ENCODE measurements at places on chromosomes 5 and 9. TPM values are rescaled to one million over a fixed set of nuclear protein-coding genes. Genes with fewer than 3 reads are reported as not detected.

DNA sequence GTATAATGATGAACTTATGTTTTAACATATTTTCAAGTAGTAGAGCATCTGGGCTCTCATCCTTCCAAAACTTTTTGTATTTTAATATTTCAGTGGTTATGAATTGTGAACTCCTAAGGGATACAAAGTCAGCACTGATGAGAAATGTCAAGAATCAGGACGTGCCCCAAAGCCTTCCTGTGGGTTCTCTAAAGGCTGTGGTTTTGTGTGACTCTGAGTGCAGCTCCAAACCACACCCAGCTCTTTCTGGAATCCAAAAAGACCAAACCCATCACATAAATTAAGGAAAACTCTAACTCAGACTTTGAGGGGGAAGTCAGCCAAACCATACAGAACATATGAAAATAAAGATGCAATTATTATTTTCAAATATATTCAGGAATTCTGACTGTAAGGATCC lies 40.8 kb upstream of the SMU1 start:
- H3K4me1 ChIP-seq, result peaks cover 28% of the 10 kb centered on the region
- no peaks in the 10 kb centered on the region for H3K27me3 ChIP-seq
- peak overlapping the region; percentile 40 for H3K27ac ChIP-seq
- no peak for DNase-seq
- peak overlapping the region; percentile 32 for H3K4me3 ChIP-seq

GRCh38 chr5:42495914-42496313 lies 72.7 kb downstream of the GHR start:
- peaks cover 1% of the 10 kb centered on the region for H3K27me3 ChIP-seq
- H3K27ac ChIP-seq, result no peak overlapping the region
- no peaks in the 10 kb centered on the region for H3K4me1 ChIP-seq
- no peak for DNase-seq

DNA sequence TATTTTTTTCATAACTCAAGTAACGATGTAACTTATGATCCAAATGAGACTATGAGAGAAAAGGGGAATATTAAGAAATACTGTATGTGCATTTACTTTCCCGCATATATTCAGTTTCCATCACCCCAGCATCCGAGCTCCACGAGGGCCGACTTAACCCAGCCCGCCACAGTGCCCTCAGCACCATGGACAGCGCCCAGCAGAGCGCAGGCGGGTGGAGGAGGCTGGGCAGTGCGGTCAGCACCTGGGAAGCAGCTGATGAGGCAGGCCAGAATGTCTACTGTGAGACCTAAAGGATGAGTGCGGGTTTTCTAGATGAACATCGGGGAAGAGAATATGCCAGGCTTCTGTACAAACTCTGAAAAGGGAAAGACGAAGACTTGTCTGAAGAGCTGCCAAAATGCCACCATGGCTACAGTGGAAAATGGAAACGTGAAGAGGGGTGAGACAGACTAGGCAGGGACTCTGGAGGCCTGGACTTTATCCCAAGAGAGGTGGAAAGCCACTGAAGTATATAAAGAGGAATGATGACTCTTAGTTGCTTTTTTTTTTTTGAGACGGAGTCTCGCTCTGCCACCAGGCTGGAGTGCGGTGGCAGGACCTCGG lies 34.5 kb upstream of the MED27 start:
- peak; percentile 26 for DNase-seq
- H3K27me3 ChIP-seq, result peaks cover 15% of the 10 kb centered on the region
- no peaks in the 10 kb centered on the region for H3K36me3 ChIP-seq
- H3K4me3 ChIP-seq, result no peak overlapping the region
- no peak overlapping the region for H3K27ac ChIP-seq

DNA sequence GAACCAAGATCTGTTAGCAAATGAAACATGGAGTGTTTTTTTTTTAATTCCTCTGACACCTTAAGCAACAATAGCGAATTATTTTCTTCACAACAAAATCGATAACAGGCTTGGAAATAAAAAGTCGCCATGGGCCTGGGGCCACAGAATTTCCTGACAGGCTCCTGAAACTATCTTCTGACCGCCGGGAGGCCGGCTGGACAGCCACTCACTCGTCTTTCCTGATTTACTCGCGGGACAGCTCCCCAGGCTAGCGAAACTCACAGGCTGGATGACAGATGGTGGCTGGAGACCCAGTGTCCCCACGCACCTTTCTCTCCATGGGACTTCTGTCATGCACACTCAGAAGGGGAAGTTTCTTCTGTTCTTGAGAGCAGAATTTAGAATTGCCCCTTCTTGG lies 143.3 kb upstream of the IRX2 start:
- no peak overlapping the region for H3K27ac ChIP-seq
- no peaks in the 10 kb centered on the region for H3K36me3 ChIP-seq
- H3K4me1 ChIP-seq, result no peaks in the 10 kb centered on the region
- DNase-seq, result no peak
- H3K27me3 ChIP-seq, result no peaks in the 10 kb centered on the region

GRCh38 chr9:90772386-90772785 lies 29.2 kb upstream of the SYK start:
- H3K4me1 ChIP-seq, result no peaks in the 10 kb centered on the region
- DNase-seq, result no peak
- H3K27ac ChIP-seq, result no peak overlapping the region
- no peaks in the 10 kb centered on the region for H3K36me3 ChIP-seq
- no peaks in the 10 kb centered on the region for H3K27me3 ChIP-seq

Gene PRUNE2
- total RNA-seq, result 0.57 TPM

Measured in activated T-helper 1 cell treated with anti-CD3 and anti-CD28 coated beads, Interleukin-12 subunit alpha, Interleukin-12 subunit beta, Interleukin-2, Interleukin-4 antibody, amounts not matched to agents 30 ng/mL and 10 ng/mL and 1 ng/mL, durations not matched to agents 14 hours and 24 hours and 36 hours (primary cell).